Right hindlimb (tissue), 1 donor: ENCODE measurements at places on chromosomes 13 and 19.

DNA sequence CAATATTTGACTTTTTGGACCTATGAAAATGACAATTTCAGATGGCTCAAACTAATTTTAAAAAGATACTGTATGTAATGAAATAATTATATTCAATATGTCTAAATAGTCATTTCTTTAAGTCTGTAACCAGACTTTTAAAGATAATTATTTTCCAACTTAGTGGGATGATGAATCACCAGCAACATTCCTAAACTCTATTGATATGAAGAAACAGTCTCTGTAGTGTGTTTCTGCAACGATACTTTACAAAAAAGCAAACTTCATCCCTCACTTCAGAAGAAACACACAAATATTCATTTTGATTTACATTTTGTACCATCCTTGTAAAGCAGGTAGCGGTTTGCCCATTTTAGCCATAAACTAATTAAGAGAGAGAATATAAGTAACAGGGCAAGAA is 417.4 kb downstream of the EFNB2 start:
- no peak for DNase-seq

DNA sequence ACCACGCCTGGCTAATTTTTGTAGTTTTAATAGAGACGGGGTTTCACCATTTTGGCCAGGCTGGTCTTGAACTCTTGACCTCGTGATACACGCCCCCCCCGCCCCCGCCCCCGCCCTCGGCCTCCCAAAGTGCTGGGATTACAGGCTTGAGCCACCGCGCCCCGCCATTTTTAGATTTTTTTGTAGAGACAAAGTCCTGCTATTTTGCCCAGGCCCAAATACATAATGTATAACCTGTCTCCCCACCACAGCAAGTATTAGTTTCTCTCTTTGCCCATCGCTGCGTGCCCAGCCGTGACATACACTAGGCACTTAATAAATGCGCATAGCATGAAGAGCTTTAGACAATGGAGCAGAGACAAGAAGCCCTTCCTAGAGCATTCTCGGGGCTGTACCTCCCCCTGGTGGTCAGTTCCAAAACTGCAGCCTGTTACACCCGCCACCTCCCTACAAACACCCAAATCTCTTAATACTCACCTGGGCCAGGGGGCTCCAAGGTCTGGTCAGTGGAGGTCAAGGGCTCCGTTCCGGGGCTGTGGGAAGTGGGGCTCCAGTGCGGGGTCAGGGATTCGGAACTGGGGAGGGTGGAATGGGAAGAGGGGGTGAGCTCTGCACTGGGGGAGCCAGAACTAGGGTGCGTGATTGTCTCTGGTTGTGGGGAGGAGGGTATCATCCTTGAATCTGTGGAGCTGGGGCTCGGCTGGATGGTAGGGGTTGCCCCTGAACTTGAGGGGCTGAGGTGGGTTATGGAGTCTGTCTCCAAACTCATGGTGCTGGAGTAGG is 22.5 kb downstream of the IQCN start:
- peak; percentile 74 for DNase-seq

DNA sequence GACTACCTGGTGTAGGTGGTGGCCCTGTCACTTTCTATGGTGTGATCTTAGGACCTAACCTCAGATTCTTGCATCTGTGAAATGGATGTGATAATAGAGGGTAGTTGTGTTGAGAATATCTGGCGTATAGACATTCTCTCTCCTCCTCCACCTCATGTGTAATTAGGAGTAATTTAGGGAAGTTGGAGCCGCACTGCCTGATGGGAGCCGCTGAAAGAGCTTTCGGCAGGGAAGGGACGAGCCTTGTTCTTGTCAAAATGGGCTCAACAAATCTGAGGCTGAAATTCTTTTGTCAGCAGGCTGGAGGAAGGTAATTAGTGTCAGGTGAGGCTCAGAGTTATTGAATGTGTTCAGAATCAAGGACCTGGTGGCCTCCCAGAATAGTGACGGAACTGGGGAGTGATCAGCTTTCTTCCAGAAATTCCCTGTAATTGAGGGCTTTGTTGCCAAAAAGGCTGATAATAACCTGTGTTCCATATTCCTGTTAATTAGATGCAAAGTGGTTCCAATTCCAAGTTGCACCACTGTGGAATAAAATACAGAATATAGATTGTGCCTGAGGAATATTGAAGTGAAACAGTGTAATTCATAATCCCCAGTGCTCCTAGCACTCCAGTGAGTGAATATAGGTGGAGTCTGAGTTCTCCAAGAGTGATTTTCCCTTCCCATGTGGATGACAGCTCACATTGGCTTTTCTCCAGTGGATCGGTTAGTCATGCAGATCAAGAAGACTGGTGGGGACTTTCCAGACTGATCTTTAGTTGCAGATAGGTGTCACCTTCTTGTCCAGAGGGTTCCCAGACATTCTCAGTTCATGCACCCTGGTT is 47.5 kb downstream of the SPATA13 start:
- DNase-seq: no peak

- DNase-seq: peak; percentile 40
These were observed 41.5 kb downstream of the WDFY2 start for GRCh38 chr13:51625555-51626345.

DNA sequence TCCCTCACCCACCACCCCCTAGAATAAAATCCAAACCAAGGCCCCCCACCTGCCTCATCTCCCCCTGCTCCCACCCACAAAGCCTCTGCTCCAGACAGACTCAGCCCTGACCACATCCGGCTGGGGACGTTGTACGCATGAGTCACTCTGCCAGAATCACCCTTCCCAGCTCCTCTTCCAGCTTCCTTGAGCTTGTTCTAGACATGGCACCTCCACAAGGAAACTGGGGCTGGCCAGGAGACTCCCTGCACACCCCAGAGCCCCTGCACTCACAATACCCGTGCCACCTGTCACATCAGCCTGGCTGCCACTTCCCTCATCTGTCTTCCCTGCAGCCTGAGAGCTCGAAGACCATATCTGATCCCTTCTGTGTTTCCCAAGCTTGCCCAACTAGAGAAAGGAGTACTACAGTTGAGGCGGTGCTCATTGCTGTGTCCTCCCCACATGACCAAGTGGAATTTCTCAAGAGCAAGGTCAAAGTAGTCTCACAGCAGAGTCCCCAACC is 9.7 kb downstream of the DEDD2 start:
- no peak for DNase-seq

- no peak for DNase-seq
These were observed 17.5 kb downstream of the PCDH8 start for GRCh38 chr13:52830946-52831345.

GRCh38 chr13:108193806-108194205 is 21.5 kb downstream of the LIG4 start:
- no peak for DNase-seq

GRCh38 chr19:10808937-10809649 is 26.9 kb downstream of the TMED1 start:
- no peak for DNase-seq

DNA sequence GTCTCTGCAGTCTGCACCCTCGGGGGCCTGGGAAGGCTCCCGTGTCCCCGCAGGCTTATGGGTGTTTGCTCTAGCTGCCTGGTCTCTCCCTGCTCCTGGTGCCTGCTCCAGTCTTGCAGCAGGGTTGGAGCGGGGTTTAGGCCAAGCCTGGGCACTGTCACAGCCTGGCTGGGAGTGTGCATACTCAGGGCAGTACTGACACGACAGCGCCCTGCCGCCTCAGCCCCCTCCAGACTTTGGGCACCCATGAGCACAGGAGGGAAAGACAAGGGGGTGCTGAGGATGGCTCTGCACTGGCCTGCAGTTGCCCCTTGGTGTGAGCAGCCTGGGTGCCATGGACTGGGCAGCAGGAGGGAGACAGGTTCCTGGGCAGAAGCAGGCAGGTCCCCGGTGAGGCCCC is 35.7 kb downstream of the CEP89 start:
- DNase-seq: no peak

DNA sequence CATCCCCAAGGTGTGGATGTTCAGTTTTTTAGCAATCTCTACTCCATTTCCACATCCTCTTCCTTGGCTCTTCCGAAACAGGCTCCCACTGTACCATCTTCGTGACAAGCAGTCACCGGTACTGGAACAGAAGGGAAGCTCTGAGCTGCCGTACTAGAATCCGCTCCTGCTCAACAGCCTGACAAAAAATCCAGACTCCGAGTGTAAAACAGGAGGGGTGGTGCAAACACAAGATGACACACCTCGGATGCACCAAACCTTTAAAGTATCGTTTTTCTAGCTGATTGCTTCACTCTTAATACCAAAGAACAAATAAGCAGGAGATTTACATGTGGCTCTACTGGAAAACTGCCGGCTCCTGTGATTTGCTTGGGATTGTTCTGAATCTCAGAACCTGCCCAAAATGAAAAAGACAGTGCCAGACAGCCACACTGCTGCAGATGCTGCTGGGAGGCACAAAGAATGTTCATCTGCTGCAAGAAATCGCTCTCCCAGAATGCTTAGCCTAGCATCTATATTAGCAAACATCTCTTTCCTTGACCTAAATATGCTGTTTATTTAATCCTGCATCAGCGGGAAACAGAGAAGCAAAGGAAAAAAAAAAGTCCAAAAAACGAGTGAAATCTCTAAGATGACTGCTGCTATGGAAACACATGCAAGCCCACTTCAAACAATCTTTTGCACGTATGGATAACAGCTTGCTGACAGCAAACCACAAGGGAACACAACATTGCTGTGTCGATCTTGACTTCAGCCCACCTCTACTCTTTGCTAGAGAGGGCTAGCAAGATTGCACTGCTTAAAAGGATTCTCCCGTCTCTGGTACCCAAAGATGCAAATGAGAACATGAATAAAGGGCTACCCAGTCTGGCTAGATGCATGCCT is 38.0 kb upstream of the DOCK9 start:
- no peak for DNase-seq

DNA sequence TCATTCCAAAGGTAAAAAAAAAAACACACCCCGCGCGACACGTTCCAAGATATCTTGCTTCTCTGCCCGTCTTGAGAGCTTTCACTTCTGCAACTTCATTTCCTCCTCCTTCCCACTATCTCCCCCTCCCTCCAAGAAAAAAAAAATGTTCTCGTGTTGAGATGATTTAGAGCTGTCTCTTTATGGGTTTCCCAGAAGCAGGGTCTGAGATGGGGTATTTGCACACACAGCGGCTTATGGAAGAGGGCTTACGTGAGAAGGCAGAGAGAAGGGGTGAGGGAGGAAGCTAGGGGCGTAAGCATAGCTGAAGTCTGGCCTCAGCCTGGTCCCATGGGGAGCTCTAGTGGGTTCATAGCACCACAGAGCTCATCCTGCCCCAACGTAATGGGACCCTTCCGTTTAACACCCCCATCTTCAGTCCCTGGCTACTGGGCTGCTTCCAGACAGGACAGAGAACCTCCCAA is 31.3 kb upstream of the USE1 start:
- DNase-seq: peak; percentile 61

DNA sequence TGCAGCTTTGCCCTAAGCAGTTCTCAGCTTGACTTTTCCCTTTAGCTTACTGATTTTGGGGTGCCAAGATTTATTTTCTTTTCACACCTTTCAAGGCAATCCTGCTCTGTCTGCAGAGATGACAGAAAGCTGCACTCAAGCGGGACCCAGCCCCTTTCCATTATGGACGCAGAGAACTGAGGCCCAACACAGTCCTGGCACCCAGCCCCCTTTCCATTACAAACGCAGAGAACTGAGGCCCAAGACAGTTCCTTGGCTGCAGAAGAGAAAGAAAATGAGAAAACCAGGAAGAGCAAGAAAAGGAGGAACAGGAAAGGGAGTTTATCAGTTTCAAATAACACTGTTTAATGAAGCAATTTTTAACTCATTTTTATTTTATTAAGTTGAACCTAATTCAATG is 36.8 kb upstream of the ATP11A start:
- peak; percentile 88 for DNase-seq

- DNase-seq: no peak
These were observed 9.0 kb upstream of the JUND start for GRCh38 chr19:18290302-18291018.

GRCh38 chr13:101489643-101490405 is 37.3 kb downstream of the ITGBL1 start:
- no peak for DNase-seq

DNA sequence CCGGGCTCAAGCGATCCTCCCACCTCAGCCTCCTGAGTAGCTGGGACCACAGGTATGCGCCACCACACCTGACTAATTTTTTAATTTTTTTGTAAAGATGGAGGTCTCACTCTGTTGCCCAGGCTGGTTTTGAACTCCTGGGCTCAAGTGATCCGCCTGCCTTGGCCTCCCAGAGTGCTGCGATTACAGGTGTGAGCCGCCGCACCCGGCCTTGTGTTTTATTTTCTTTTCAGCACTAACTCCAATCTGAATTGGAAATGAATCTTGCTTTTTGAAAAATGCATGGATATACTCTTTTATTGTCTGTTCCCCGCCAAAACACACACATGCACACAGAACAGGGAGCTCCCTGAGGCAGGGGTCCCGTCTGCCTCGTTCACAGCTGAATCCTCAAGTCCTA is 1.3 kb upstream of the ISOC2 start:
- DNase-seq: no peak

GRCh38 chr19:30596813-30597399 is 224.7 kb downstream of the ZNF536 start:
- no peak for DNase-seq

DNA sequence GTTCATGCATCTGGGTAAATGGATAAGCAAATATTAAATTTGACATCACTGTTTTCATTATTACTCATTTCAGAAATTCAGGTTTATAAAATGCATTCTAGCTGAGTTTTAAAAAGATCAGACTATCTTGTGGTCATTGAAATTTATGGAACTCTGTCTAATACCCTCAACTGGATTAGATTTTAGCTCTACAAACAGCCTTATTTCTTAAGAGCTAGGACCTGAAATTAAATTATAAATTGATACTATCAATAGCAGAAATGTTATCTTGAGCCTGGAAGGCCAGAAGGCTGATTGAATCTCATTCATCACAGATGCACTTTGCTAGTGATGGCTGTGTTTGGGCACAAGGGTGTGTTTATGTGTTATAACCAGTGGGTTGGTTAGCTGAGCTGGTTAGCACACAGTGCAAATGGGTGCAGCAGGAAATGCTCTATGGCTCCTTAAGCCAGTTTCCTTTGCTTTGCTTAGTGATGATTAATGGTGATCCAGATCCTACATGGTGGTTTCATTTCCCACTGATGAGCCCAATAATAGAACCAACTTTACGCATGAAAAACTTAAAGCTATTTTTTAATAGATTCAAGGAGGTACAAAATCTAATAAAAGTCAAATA is 310.8 kb upstream of the KLF12 start:
- no peak for DNase-seq

DNA sequence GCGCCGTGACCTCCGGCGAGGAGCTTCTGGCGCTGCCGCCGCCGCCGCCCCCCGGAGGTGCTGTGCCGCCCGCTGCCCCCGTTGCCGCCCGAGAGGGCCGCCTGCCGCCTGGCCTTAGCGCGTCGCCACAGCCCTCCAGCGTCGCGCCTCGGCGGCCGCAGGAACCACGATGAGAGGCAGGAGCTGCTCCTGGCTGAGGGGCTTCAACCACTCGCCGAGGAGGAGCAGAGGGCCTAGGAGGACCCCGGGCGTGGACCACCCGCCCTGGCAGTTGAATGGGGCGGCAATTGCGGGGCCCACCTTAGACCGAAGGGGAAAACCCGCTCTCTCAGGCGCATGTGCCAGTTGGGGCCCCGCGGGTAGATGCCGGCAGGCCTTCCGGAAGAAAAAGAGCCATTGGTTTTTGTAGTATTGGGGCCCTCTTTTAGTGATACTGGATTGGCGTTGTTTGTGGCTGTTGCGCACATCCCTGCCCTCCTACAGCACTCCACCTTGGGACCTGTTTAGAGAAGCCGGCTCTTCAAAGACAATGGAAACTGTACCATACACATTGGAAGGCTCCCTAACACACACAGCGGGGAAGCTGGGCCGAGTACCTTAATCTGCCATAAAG is 4.8 kb downstream of the PDX1 start:
- no peak for DNase-seq

GRCh38 chr13:52862358-52863206 is 14.1 kb upstream of the PCDH8 start:
- DNase-seq: no peak
